ENCODE measurements at places on chromosomes 7 and 10.

DNA sequence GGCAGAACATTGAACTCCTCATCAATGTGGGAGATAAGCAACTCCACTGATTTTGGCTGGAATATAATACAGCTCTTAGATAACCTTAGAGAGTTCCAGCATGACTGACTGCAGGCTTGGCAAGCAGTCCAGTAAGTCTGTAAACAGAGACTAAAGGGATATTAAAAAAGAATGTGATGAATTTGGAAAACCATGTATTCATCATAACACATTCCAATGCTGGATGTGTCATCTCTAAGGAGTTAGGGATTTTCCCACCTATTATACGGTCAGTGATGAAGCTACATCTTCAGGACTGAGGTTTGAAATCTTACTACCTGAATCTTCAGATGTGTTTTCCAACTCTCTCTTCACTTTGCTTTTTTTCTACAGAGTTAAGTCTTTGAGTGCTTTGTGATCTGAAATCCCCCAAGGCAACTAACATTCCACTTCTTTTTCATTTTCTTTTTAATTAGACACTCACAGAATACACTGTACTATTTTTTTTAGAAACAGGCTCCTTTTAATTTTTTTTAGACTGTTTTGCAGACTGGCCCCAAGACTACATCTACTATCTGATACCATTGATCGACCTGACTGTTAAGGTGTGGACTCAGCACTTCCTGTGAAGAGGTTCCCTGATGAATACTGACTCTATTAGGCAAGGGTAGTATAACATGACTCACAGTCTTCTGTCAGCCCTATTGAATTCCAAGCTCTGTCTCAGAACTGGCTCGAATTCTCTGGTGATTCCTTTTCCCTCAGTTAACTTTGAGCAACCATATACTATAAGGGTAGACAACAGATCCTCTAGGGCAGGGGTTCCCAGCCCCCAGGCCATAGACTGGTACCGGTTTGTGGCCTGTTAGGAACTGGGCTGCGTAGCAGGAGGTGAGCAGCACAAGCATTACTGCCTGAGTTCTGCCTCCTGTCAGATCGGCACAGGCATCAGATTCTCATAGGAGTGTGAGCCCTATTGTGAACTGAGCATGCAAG, 678.2 kb downstream of the GRM8 start:
- DNase-seq, result peak; percentile 87

DNA sequence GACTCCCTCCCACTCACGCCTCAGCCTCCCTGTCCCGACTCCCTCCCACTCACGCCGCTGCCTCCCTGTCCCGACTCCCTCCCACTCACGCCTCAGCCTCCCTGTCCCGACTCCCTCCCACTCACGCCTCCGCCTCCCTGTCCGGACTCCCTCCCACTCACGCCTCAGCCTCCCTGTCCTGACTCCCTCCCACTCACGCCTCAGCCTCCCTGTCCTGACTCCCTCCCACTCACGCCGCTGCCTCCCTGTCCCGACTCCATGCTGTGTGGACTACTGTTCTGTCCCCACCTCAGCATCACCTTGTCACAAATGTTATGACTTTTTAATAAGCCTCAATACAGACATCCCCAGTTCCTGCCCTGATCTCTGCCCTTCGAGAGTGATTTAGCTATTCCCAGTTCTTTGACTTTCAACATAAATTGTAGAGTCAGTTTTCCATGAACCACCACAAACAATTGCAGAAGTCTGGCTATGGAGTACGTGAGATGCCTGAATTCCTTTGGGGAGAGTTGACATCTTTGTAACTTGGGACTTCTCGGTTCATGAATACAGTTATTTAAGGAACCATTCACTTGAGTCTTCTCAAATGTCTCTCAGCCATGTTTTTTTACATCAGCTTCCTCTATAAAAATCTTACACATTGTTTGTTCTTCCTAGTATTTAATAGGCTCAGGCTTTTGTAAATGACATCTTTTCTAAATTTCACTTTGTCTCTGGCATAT, 71.9 kb downstream of the FOXL3 start:
- no peak for DNase-seq

DNA sequence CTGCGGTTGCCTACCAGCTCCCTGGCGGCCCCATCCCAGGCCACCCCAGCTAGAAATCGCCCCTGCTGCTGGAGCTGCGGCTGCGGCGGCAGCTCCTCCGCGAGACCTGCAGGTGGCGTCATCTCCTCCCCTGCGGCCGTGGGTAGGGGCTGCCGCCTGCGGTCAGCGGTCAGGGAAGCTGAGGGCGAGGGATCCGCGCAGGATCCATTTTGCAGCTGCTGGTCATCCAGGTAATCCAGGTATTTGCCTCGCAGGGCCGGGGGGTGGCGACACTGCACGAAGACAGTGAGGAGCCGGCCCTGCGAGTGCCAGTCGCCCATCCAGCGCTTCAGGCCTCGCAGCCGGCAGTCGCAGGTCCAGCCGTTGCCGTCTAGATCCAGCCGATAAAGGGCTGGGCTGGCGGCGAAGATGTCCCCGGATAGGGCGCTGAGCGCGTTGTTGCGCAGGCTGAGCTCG, 1.5 kb downstream of the TRIL start:
- DNase-seq, result peak; percentile 56

- DNase-seq, result peak; percentile 73
These were observed 136.9 kb downstream of the CUBN start for GRCh38 chr10:16992611-16993119.

DNA sequence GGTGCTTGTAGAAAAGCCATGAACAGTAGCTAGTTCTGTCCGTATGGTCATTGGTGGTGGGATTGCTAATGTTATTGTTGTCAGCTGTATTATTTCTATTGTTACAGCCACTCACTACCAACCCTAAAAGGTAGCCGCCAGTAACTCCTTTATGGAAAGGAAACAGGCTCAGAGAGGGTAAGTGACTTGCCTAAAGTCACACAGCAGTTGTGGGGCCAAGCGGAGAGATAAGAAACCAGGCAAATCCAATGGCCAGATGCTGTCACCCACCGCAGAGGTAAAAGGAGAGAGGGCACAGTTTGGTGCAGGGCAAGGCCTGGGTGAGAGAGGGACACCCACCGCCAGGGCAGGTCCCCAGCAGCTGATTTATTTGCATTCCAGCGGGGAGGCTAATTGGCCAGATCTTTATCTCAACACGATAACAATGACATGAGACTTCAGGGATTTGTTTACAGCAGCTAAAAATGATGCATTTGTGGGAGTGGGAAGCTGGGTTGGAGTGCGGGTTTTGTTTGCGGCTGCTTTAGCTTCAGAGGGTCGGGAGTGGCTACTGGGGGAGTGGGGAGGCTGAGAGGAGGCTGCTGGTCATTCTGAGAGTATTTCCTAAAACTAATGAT, 8.6 kb upstream of the NKX2-3 start:
- DNase-seq, result no peak

GRCh38 chr7:149772241-149772955, 990 bp downstream of the ZNF467 start:
- DNase-seq, result peak; percentile 4

DNA sequence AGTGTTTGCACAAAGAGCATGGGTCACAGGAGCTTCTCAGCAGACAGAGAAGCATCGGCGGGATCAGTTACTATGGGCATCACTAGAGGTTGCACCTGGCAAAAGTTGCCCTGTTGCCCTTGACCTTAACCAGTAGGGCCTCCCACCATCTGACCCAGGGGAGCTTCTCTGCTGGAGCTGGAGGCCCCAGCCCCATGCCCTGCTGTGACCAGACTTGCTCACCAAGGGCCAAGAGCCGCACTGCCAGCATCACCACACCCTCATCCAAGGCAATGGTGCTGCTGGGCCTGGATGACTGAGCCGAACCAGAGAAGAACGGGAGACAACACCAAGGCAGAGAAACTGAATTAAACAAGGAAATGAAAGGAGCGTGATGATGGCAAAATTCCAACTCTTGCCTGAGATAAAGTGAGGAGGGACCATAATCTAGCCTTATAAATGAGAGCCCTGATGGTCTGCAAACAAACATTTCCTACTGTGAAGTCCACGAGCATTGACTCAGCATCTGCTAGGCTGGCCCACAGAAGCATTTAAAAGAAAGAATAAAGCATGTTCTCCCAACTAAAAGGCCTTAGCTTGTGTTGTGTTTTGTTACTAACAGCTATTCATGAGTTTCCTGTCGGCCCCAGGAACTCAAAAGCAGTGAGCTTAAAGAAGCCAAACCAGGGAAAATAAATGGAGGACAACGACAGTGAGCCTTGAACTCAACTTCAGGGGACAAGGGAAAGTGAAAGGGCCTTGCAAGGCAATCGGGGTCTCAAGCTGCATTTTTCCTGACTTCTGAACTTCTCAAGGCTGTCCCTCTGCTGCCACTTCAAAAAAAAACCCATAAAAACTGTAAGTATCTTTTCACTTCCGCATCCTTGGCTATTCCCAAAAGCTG, 60.4 kb downstream of the AFAP1L2 start:
- DNase-seq, result no peak

- DNase-seq, result no peak
These were observed 1.5 kb downstream of the SRI start for GRCh38 chr7:88218429-88218745.

DNA sequence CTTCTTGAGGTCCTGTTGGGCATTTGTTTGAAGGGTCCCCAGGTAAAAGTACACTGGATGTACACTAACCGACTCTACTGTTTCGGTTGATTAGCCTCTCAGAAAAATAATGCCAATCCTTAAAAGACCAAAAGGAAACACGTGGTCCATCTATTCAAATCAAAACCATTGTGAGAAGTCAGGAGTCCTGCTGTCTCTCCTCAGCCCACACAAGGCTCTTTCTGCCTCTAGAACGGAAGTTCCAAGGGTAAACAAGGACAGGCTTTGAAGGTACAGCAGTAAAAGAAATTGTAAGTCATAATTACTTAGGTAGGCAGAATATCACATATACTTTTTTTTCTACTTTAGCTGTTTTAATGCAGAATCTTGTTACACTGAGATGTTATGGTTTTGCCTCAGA, 71.7 kb upstream of the TPK1 start:
- DNase-seq, result no peak

GRCh38 chr10:68109331-68109730, at the start of gene MYPN:
MYPN (plus strand) TSS chr10:68109488; CDS start chr10:68121439, 11,951 bp downstream.
- no peak for DNase-seq

GRCh38 chr10:100009283-100009792, 409 bp downstream of the DNMBP start:
- DNase-seq, result no peak

DNA sequence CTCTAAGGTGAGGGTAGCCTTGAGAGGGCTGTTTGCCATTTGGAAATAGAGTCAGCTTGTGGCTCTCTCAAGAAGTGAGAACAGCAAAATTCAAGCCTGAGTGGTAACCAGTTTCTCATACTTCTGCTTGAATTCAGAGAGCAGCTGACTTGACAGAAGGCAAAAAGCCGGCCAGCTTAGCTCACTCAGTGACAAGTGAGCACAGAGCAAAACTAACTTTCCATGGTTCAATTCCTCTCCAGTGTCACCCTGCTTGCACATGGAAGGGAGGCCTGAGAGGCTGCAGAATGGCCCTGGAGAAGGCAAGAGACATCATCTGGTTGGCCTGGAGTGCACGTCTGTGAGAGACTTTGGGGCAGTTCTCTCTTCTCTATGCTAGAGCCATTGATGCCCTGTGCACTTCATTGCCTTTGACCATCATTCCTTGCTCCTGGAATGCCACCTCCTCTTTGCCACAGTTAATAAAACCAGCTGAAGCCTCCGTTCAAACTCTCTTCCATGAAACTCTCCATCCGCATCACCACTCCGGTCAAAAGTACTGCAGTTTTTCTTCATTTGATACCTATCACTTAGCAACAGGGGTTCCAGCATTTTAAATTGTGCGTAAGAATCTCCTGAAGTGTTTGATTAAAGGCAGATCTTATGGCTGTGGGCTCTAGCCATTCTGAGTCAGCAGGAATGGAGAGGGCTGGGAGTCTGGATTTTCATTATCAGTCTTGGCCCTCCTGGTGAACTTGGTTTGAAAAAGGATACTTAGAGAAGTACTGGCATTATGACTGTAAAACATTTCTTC, 69.8 kb upstream of the PIK3CG start:
- no peak for DNase-seq

GRCh38 chr7:908159-908581, 31.8 kb downstream of the GET4 start:
- DNase-seq, result no peak

GRCh38 chr10:3992382-3993178, 207.6 kb upstream of the KLF6 start:
- DNase-seq, result no peak

- DNase-seq, result no peak
These were observed 193.5 kb upstream of the HDAC9 start for GRCh38 chr7:18302097-18302496.

DNA sequence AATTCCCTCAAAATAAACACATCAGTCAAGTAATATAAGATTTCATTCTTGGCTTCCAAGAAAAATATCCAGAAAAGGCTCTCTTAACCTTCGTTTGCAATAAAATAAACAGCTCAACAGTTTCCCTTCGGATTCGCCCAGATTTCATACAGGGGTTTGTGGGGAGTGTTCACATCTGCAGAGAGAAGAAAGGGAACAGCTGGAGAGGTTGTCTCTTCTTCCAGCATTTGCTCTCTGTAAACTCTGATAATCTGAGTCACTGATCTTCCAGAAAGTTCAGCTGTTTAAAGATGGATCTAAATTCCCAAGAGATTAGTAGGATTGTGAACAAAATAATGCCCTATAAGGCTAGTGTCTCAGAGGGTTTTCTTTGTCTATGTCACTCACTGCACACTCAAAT, 277.9 kb downstream of the HPSE2 start:
- peak; percentile 5 for DNase-seq
